Lung (tissue), 17 donors: ENCODE measurements at places on chromosomes 16 and 17.

GRCh38 chr17:9944704-9945103, 39.6 kb upstream of the RCVRN start:
- DNase-seq = no peak

GRCh38 chr17:44655983-44656710, at the start of gene MEIOC:
MEIOC (plus strand) TSS chr17:44656468; CDS start chr17:44656614, 146 bp downstream.
- DNase-seq = peak; percentile 22

- DNase-seq = no peak
Observed at GRCh38 chr16:89172528-89173173, 1.1 kb downstream of the CDH15 start.

DNA sequence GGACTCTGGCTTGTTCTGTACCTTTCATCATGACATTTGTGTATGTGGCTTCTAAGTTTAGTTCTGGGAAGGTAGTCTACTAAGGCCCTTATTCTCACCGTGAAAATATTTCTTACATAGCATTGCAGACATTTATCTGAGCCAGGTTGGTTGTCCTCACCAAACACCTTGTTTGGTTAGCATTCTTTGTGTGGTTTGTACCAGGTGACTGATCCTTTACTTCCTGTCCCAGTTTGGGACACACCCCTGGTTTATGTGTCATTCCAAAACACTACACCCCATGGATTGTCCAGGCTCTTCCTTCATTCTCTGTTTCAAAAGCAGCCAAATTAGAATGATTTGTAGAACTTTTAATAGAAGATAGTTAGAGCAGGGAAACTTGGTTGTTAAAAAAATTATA, 23.2 kb upstream of the DUSP14 start:
- no peak for DNase-seq

GRCh38 chr16:11666103-11667055, 1.9 kb upstream of the SNN start:
- DNase-seq = no peak
